ENCODE measurements at places on chromosomes 4 and X.
A peak's percentile ranks its signal among the peaks of the same experiment; 100 is the strongest.

GRCh38 chrX:38992441-38993096 lies 191.3 kb downstream of the MID1IP1 start:
- no peak for DNase-seq

- peak; percentile 55 for DNase-seq
Measured at GRCh38 chr4:1337376-1337831, 9.6 kb upstream of the UVSSA start.

- no peak for DNase-seq
Measured at GRCh38 chr4:24768006-24768405, 27.4 kb upstream of the SOD3 start.

GRCh38 chr4:182549356-182549755 lies 306.2 kb downstream of the TENM3 start:
- DNase-seq: no peak

GRCh38 chr4:42452823-42453222 lies 55.5 kb downstream of the SHISA3 start:
- no peak for DNase-seq

GRCh38 chr4:19455196-19455595 lies 796.5 kb upstream of the SLIT2 start:
- no peak for DNase-seq

DNA sequence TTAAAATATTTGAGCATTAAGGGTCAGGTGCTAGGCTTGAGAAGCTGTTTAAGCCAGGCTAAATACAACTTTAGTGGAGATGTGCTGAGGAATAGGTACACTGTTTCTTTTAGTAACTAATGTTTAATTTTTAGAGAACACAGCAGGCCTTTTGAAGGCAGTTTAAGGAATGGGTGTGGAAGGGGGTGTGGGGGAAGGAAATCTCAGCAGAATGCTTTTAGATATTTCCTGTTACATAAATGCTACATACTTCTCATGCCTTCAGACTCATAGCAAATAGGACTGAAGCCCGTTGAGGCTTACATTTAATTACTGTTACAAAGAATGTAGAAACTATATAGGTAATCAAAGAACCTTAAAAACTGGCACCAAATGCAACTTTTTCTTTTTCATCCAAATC lies 66.3 kb downstream of the WWC2 start:
- no peak for DNase-seq
